ENCODE measurements at places on chromosomes 6 and 20. TPM values are rescaled to one million over a fixed set of nuclear protein-coding genes. Genes with fewer than 3 reads are reported as not detected.

The SAPCD1 gene
- total RNA-seq, result 2.8 TPM

The GSTA3 gene
- not detected for total RNA-seq

The OR2J3 gene
- total RNA-seq, result not detected

The CST7 gene
- 0.94 TPM for total RNA-seq

The PLEKHG1 gene
- 6.3 TPM for total RNA-seq

The CD93 gene
- total RNA-seq, result not detected

The STK38 gene
- 21.9 TPM for total RNA-seq

The UBD gene
- total RNA-seq, result 1.1 TPM

The TBX18 gene
- 0.48 TPM for total RNA-seq

The ID4 gene
- 4.3 TPM for total RNA-seq

The NKX2-2 gene
- 0.56 TPM for total RNA-seq

The TUBB2B gene
- total RNA-seq, result 5.1 TPM

The CCN2 gene
- total RNA-seq, result 12.4 TPM

The ADGB gene
- not detected for total RNA-seq

The NRSN1 gene
- total RNA-seq, result not detected

The TRAPPC3L gene
- 0.17 TPM for total RNA-seq

The VSX1 gene
- not detected for total RNA-seq

The CAGE1 gene
- total RNA-seq, result not detected

The HELZ2 gene
- total RNA-seq, result 12.3 TPM

The SLC22A7 gene
- total RNA-seq, result not detected

The PSORS1C1 gene
- 0.06 TPM for total RNA-seq

The EXOC2 gene
- 57.0 TPM for total RNA-seq

The MUC22 gene
- total RNA-seq, result not detected

The RFX6 gene
- total RNA-seq, result not detected

The ACOT13 gene
- 22.2 TPM for total RNA-seq

The FOXS1 gene
- total RNA-seq, result 0.08 TPM

The MYLK4 gene
- total RNA-seq, result 0.48 TPM

The NINL gene
- total RNA-seq, result 4.4 TPM

The GABBR1 gene
- 3.9 TPM for total RNA-seq

The LY6G6F gene
- not detected for total RNA-seq

The TUBB gene
- total RNA-seq, result 1,333 TPM

The PDYN gene
- not detected for total RNA-seq

The HLA-DQB1 gene
- total RNA-seq, result not detected

Measured in H4 (cell line).